CD4-positive, alpha-beta T cell treated with Interleukin-2 at 100 ng/mL for 4 hours (primary cell): ENCODE measurements at places on chromosomes 2 and 18.

DNA sequence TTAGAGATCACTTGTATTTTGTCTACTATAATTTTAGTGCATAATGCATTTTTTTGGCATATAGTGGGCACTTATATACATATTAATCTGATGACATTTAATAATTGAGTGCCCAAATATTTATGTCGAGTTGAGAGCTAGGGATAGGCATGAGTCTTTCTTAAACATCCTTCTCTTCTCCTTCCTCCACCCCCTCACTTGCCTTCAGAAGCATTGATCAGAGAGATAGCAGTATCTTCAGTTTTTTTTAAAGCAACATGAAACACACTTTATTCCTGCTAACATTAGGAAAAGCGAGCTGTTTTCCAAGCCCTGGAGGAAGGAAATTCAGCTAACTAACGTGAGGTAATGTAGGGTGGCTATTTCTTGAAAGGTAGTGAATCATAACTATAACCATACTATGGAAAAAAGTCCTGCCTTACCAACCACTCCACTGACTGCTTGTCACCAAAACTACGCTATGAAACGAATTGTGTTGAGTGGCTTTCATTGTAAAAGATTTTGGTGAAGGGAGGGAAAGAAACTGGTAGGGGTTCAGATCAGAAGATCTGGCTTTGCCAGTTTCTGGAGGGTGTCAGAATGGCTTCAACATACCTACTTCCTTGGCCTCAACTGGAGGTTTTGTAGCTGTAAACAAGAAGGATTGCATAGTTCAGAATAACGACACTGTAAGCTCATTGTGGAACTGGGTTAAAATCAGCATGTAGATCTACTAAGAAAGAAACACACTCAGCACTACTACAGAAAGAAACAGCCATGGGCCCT, 2.3 kb upstream of the ITGA4 start:
- no peak for DNase-seq

GRCh38 chr18:59823596-59824195, 76.1 kb upstream of the PMAIP1 start:
- peak; percentile 41 for DNase-seq

GRCh38 chr2:71778936-71779773, 325.8 kb downstream of the DYSF start:
- DNase-seq = no peak

GRCh38 chr2:39549718-39550464, 112.8 kb upstream of the MAP4K3 start:
- DNase-seq = no peak

- DNase-seq = no peak
These were observed 61.0 kb upstream of the TGIF1 start for GRCh38 chr18:3388980-3389379.

DNA sequence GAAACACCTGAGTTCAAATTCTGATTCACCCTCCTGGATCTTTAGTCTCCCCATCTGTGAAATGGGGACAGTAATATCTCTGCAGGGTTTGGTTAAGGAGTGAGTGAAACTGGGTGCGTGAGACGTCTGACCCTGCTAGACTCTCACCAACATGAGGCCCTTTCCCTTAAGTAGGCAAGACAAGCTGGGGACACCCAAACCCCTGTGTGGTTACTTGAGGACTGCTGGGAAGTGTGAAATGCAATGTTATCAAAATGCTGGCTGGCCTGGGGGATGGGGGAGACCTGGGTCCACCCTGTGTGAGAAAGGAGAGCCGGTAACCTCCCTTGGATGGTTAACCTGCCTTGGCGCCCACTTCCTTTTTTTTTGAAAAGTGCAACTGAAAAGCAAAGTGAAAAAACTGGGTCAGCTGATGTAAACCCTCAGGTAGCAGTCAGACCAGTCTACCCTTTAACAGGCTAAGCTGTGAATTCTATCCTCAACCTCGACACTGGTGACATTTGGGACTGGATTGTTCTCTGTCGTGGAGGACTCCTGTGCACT, 82.3 kb downstream of the INPP5D start:
- DNase-seq = peak; percentile 19

DNA sequence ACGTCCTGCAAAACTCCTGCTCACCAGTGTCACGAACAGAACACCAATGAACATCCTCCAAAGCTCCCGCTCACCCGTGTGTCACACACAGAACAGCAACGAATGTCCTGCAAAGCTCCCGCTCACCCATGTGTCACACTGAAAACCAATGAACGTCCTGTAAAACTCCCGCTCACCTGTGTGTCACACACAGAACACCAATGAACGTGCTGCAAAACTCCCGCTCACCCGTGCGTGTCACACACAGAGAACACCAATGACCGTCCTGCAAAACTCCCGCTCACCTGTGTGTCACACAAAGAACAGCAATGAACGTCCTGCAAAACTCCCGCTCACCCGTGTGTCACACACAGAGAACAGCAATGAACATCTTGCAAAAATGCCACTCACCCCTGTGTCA, 20.5 kb upstream of the FAM110C start:
- no peak for DNase-seq

- no peak for DNase-seq
These were observed 73.0 kb downstream of the NCAPH start for GRCh38 chr2:96408616-96409015.

- no peak for DNase-seq
These were observed 44.7 kb downstream of the CMPK2 start for GRCh38 chr2:6820903-6821584.

- peak; percentile 64 for DNase-seq
These were observed at the start of gene DNMT3A for GRCh38 chr2:25341753-25342371. DNMT3A (minus strand) TSS chr2:25341925; CDS start chr2:25313984, 27,941 bp downstream.

DNA sequence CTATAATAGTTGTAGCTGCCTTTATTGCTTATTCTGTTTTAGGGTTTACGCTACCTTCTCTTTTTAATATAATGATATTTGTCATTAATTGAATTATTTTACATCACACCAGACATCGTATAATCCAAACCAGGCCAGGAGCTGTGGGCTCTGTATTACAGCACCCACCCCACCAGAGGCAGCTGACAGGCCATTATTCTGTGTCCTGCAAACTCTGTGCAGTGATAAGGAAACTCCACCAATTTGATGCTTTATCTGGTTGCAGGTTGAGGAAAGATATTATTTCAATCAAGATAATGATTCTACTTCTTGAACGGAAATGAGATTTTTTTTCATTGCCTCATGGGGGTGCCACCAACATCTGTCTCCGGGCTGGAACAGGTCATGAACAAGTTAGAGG, 227.3 kb downstream of the ZBTB7C start:
- no peak for DNase-seq

DNA sequence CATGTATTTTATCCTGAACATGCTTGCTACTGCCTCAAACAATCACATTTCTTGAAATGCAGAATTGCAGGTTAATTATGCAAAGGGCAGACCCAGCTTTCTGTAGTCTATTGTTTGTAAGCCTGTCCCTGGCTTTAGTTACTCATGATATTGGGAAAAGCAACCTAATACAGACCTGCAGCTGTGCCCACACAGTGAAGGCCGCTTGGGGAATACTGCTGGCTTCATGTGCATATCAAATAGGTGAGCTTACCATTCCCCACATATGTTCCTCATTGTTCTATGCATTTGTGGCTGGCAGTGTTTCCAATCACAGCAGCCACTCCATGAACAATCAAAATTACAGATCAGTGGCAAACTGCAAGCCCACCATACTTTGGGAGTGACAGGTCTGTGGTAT, 186.3 kb downstream of the TMEM163 start:
- no peak for DNase-seq

DNA sequence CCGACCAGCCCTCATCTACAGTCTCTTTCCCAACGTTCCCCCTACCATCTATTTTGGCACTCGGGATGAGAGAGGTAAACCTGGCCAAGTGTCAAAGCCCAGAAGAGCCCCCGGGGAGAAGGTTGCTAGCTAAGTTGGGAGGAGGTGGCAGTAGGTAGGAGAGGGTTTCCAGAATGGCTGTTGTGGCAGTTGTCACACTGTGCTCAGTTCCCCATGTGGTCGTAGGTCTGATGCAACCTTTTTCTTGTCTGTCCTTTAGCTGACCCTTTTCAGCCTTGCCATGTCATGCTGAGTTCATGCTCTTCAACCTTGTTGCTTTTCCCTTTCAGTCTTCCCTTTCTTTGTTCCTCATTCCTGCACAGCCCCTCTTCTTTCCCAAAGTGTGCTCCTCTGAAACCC, 34.5 kb downstream of the TTLL4 start:
- DNase-seq = no peak

- no peak for DNase-seq
These were observed 129.0 kb downstream of the RPRM start for GRCh38 chr2:153349603-153350002.

- DNase-seq = no peak
These were observed 6.1 kb downstream of the TMEM163 start for GRCh38 chr2:134712736-134713135.

GRCh38 chr2:21233194-21233593, 109.4 kb downstream of the TDRD15 start:
- no peak for DNase-seq

DNA sequence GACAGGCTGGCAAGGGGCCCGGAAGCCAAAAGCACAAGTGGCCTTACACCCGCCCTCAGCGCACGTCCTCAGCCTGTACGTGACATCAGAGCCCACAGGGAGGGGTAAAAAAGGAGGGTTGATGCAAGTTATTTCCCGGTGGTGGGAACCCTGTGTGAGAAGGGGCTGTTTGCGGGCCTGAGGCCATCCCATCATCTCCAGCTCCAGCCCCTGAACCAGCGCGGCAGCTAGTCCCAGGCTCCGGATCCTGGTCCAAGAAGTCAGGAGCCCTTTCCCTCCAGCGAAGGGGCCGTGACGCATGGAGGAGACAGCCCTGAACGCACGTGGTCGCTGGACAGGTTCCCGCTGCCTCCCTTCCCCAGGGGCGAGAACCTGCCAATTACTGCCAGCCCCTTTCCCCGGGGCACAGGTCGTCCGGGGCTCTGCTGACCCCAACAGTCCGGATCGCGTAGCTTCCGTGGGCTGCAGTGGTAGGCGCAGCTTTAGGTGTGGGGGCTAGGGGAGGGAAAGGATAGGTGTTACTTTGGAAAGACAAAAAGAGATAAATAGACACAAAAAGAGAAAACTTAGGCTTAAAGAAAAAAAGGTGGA, 1.3 kb upstream of the LRP2 start:
- peak; percentile 26 for DNase-seq

DNA sequence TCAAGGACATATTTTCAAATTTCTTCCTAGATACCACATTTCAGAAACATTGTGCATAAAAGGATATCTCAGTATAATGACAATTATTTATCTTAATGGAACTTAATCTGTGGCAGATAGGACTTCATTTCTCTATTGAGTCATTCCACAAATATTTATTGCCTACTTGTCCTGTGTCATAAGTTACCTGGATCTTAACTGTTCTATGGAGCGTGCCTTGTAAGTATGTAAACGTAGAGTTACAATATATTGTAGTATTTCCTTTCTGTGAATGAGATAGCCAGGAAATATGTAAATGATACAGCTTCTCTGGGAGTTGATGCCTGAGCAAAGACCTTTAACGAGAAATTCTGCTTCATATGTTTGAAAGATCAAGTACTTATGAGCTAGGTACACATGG, 2.5 kb downstream of the AGFG1 start:
- no peak for DNase-seq

GRCh38 chr18:62881509-62882016, 166.2 kb downstream of the PHLPP1 start:
- no peak for DNase-seq

DNA sequence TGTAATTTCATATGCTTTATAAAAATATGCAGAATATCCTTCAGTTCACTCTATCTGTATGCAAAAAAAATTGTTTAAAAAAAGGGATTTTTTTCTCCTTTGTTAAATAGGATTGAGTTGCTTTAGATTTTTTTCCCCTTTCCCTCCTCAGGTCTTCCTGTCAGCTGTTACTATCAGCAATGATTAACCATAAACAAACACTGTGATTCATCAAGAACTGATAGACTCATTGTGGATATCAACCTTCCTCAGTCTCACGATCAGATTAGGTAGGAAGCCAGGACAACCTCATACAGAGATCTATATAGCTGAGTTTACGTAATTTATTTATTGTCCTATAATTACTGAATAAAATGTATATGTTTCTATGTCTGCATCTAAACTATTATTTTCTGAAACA, 2136.2 kb upstream of the CELF4 start:
- no peak for DNase-seq

DNA sequence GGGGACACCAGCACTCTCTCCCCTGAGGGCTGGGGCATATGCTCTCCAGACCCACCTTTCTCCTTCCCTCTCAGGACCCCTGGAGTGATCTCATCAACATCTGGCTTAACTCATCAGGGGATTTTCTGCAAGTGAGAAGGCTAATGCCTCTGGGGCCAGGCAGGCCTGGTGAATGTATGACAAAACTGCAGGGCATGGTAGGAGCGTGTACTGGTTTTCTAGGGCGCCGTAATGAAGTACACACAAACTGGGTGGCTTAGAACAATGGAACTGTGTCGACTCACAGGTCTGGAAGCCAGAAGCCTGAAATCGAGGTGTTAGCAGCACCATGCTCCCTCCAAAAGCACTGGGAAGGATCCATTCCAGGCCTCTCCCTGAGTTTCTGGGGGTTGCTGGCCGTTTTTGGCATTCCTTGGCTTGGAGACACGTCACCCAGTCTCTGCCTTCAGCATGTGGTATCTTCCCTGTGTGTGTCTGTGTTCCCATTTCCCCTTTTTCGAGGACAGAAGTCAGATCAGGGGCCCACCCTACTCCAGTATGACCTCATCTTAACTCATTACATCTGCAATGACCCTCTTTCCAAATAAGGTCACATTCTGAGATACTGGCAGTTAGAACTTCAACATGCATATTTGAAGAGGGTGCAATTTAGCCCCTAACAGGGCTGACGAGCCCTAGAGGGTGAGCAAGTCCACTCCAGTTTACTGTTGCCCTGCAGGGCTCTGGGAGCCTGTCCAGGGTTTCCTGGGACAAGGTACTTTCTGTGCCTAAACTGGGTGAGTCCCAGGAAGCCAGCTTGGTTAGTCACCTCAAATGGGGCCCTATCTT, 45.5 kb upstream of the CAB39 start:
- no peak for DNase-seq

- no peak for DNase-seq
These were observed 50.6 kb downstream of the TTC32 start for GRCh38 chr2:19851116-19851695.

DNA sequence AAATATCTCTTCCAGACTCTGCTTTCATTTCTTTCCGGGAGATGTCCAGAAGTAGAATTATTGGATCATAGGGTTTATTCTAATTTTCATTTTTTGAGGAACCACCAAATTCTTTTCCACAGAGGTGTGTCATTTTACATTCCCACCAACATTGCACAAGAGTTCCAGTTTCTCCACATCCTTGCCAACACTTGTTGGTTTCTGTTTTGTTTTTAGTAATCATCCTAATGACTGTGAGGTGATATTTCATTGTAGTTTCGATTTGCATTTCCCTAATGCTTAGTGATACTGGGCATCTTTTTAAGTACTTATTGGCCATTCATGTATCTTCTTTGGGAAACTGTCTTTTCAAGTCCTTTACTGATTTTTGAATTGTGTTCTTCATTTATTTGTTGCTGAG, 513.1 kb downstream of the PARD3B start:
- DNase-seq = no peak

GRCh38 chr18:25010623-25011374, 341.2 kb downstream of the ZNF521 start:
- no peak for DNase-seq
